ENCODE measurements at places on chromosomes 4 and X.

- no peak for DNase-seq
These were observed 60.0 kb downstream of the FHDC1 start for GRCh38 chr4:152996111-152996571.

DNA sequence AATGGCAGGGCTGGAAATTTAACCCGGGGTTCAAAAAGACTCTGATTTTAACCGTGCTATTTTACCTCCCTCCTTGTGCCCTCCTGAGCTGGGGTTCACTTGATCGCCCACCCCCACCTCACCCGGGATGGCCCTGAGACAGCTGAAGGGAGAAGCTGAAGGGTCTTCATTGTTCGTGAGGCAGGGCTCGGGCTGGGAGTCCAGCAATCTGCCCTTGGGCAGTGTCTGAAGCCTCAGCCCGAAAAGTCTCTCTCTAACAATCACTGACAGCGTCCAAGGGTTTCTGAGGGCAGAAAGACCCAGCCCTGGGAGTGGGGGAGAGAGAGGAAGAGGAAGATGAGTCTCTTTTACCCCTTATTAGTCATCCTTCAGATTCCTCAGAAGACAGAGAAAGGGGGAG is 39.4 kb upstream of the PHOX2B start:
- no peak for DNase-seq

DNA sequence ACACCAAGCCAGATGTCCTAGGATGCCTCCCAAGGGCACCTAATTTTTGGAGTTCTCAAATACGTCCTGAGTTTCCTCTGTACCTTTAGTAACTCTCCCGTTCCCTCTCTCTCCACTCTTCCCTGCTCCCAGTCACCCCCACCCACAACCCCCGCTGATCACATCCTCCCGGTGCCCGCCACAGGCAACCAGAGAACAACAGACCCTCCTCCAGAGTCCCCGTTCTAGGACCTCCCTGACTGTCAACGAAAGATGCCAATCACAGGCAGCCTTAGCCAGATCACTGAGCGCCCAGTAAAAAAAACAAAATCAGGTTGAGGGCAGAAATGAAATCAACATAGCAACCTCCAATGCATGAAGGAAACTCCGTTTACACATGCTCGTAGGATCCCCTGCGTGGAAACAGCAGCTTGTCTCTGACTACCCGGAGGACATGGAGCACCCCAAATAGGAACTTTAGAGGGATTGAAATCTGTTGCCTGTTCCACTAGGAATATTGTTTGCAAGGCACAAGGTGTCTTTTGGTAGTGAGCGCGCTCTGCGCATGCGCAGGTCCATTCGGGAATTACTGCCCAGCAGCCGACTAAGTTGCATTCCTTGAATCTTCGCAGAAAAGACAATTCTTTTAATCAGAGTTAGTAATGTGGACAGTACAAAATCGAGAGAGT is at the start of gene GABRB1:
Gene GABRB1, plus strand, starts transcription at position 557 of the 668 bp plus-strand sequence.
- no peak for DNase-seq

DNA sequence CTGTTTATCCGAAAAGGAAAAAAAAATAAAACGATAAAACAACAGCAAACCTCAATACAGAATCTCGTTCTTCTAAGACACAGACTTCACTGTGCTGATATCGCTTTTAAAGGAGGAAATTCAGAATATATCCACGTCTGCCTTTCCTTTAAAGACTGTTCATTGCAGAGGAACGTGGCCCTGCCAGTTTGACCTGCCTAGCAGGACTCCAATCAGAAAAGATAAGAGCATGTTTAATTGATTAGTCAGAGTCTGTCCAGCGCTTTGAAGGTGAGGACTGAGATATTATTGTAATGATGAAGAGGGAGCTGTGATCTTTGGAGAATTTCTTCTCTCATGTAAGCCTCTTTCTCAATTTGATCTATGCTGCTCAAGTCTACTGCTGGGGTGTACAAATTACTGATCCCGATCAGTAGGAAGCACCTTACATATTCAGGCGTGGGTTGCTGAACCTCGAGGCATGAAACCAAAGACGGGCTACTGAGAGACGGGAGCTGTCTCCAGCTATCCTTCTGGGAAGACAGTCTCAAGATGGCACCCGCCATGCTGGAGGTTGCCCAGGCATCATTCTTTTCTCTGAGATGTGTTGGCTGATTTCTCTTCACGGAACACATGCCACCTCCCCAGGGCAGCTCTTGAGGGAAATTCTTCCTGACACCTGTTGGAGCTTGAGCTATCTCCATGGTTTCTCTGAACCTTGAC is 146.1 kb downstream of the SHOX start:
- DNase-seq, result no peak

- DNase-seq, result no peak
These were observed 16.4 kb downstream of the TMEM31 start for GRCh38 chrX:103727115-103727514.

GRCh38 chr4:41791557-41791956 is 43.0 kb upstream of the PHOX2B start:
- DNase-seq, result no peak

GRCh38 chr4:139550724-139551429 is 5.1 kb downstream of the SETD7 start:
- no peak for DNase-seq

DNA sequence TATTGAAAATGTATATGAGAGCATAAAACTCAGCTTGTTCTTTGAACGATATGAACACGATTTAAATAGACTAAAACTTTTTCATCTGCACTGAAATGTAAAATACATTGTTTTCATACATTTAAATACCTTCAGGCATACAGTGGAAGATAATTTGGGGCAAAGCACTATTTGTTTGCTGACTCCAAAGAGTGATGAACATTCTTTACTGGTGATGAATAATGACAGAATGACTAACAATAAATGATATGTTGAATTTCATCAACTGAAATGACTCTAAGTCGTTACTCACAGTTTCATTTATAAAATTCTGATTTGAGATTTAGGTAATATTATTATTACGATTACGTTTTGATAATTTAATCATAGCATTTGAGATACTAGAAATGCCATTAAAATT is 1160.1 kb downstream of the NLGN4X start:
- DNase-seq, result no peak

- DNase-seq, result no peak
These were observed 4.6 kb downstream of the MAGIX start for GRCh38 chrX:49166914-49167739.

DNA sequence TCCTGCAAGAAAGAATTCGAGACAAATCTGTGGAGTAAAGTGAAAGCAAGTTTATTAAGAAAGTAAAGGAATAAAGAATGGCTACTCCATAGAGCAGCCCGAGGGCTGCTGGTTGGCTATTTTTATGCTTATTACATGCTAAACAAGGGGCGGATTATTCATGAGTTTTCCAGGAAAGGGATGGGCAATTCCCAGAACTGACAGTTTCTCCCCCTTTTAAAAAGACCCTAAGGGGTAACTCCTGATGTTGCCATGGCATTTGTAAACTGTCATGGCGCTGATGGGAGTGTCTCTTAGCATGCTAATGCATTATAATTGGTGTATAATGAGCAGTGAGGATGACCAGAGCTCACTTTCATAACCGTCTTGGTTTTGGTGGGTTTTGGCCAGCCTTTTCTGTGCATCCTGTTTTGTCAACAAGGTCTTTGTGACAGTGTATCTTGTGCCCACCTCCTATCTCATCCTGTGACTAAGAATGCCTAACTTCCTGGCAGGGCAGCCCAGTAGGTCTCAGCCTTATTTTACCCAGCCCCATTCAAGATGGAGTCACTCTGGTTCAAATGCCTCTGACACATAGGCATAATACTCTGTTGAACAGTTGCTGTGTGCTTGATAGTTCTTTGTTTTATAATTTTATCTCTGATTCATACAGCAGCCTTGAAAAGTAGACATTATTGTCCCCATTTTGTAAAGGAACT is 25.8 kb downstream of the GAB1 start:
- no peak for DNase-seq

- no peak for DNase-seq
These were observed 370.2 kb downstream of the GRIA2 start for GRCh38 chr4:157590679-157591078.

- no peak for DNase-seq
These were observed 253.7 kb upstream of the ANXA10 start for GRCh38 chr4:167838686-167839085.

- DNase-seq, result no peak
These were observed 69.6 kb downstream of the DDX60L start for GRCh38 chr4:168410681-168411080.

- DNase-seq, result no peak
These were observed 988.4 kb upstream of the TENM3 start for GRCh38 chr4:181254771-181255170.

GRCh38 chr4:80016506-80016905 is 56.5 kb downstream of the ANTXR2 start:
- no peak for DNase-seq

DNA sequence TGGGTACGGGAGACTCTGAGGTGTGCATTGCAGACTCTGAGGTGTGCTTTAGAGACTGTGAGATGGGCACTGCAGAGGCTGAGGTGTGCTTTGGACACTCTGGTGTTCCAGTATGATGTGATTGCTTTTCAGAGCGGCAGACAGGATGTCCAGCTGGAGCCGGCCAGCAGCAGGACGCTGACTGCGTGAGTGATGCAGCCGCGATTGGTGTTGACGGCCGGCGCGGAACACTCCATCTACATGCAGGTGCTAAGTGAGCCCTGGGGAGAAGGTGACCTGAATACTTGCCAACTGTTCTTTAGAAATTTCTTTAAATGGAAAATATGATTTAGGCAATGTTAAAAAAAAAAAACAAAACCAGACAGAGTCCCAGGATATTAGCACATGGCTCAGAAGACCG is 103.1 kb upstream of the PPP2R3B start:
- no peak for DNase-seq

DNA sequence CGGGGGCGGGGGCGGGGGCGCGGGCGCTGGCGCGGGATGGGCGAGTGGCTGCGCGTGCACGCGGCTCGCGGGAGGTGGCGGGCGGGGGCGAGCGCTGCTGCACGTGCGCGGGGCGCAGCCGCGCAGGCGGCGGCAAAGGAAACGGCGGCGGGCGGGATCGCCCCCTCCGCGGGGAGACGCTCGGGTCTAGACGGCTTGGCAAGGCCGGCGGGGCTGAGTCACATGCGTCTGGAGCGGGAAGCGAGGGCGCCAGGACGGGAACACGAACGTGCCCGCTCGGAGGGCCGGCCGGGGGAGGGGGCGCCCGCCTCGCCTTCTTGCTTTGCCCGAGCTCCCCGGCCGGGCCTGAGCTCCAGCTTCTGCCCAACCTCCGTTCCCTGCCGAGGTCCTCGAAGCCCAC is 4.3 kb upstream of the HAUS7 start:
- DNase-seq, result no peak

DNA sequence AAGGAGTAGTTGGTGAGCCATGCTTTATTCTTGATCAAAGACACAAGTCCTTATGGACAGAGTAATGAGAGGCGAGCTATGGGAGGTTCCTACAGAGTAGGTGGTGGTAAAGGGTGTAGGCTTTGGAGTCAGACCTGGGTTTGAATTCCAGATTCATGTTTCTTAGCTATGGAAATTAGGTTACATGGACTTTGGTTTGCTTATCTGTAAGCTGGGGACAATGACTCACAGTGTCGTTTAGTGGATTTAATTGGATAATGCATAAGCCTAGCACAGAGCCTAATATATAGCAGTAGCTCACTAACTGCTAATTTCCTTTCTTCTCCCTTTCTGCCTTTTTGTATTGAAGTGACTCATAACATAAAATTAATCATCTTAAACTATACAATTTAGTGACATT is 5.0 kb upstream of the TRPC5 start:
- DNase-seq, result no peak

- DNase-seq, result no peak
These were observed 12.8 kb upstream of the DUSP9 start for GRCh38 chrX:153634236-153634635.

DNA sequence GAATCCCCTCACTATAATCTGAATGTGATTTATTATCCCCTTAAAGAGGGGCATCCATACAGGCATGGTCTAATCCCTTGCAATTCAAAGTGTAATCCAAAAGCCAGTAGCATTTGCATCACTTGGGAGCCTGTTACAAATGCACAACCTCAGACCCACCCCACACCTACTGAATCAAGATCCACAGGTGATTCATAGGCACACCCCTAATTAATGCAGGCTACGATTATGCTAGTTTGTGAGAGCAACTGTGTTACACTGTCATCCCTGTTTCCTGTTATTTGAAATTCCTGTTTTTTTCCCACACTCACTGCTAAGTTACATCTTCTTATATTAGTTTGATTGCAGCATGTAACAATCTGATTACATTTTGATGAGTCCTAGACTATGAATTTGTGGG is 120.0 kb downstream of the RAB28 start:
- DNase-seq, result no peak

DNA sequence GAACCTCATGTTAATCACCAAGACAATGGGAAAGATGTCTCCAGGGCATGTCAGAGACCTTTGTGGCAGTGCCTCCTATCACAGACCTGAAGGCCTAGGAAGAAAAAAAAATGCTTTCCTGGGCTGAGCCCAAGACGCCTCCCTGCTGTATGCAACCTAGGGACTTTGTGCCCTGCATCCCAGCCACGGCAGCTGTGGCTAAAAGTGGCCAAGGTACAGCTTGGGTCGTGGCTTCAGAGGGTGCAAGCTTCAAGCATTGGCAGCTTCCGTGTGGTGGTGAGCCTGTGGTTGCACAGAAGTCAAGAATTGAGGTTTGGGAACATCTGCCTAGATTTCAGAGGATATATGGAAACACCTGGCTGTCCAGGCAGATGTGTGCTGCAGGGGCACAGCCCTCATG is 40.5 kb downstream of the SPANXN3 start:
- DNase-seq, result no peak

GRCh38 chr4:127155116-127155515 is 477.6 kb upstream of the INTU start:
- DNase-seq, result no peak

- no peak for DNase-seq
These were observed 2.0 kb downstream of the DOK7 start for GRCh38 chr4:3464911-3465697.

DNA sequence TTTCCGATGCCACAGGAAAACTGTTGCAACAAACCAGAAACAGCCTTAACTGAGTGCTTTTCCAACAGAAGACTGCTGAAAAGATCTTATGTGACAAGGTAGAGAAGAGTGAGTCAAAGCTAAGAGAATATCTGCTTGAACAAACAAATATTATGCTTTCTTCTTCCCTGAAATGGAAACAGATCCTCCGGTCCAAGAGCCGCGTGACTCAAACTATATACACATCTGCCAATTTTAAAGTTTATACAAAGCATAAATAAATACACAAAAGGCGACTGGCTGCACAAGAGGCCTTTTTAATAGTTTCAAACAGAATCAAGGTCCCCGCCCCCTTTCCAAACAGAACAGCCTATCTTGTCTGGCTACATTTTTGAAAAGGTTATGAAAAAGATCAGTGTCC is 329.7 kb upstream of the F9 start:
- no peak for DNase-seq

GRCh38 chr4:130825284-130825683 is 1729.3 kb downstream of the C4orf33 start:
- DNase-seq, result no peak

GRCh38 chrX:150719621-150720020 is 26.4 kb downstream of the MTMR1 start:
- DNase-seq, result no peak

Measured in HuH-7.5 (cell line).